ENCODE measurements at places on chromosomes 7 and 10.
A peak's percentile ranks its signal among the peaks of the same experiment; 100 is the strongest.

GRCh38 chr7:45343746-45344145 is 186.2 kb downstream of the RAMP3 start:
- DNase-seq: no peak

DNA sequence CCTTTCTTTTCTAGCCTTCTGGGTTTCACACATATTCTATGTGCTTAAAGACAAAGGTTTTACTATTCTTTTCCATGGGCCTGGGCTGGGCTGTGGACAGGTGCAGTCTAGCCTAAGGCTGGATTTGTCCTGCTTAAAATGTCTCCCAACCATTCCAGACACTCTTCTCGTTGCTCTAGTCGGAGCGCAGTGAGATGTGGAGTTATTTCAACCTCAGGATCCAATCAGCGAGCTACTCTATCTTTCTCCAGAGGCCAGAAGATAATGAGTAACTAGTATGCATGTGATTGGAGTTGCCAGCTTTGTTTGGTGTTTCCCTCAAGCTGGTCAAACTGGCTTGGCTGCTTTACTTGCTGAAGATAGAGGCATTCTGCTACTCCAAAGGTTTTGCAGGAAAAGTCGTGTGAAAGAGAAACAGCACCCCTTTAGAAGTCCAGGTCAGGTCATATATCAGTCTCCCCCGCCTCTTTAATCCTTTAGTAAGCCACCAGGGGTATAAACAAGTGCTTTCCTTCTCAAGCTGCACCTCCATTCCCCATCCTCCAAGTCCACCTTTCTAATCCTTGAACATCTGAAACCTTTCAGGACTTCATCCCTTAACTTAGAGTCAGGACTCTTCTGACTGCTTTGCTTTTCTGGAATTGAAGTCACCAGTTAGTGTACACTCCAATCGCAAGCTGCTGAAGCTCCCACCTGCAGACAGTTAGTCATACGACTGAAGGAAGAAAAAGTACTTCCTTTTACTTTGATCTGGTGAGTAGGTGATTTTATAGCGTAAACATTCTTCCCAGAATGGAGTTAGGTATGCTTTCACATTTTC is 78.8 kb downstream of the DNMBP start:
- no peak for DNase-seq

- peak; percentile 56 for DNase-seq
Measured at GRCh38 chr10:13707156-13707881, 120.6 kb downstream of the PRPF18 start.

DNA sequence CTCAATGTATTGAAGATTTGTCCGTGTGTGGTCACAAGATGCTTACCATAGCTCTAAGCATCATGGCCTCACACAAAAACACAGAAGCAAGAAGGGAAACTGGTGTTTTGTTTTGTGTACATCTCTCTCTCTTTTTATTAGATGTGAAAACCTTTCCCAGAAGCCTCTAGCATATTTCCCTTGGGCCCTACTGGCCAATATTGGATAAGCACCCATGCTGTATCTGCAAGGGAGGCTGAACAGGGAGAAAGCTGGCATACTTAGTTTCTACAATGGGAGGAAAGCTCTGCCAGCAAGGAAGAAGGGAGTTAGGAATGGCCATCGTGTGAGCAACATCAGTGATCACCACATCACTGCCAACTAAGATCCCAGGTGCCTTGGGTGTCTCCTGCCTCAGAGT is 9.6 kb upstream of the NAMPT start:
- DNase-seq: no peak

DNA sequence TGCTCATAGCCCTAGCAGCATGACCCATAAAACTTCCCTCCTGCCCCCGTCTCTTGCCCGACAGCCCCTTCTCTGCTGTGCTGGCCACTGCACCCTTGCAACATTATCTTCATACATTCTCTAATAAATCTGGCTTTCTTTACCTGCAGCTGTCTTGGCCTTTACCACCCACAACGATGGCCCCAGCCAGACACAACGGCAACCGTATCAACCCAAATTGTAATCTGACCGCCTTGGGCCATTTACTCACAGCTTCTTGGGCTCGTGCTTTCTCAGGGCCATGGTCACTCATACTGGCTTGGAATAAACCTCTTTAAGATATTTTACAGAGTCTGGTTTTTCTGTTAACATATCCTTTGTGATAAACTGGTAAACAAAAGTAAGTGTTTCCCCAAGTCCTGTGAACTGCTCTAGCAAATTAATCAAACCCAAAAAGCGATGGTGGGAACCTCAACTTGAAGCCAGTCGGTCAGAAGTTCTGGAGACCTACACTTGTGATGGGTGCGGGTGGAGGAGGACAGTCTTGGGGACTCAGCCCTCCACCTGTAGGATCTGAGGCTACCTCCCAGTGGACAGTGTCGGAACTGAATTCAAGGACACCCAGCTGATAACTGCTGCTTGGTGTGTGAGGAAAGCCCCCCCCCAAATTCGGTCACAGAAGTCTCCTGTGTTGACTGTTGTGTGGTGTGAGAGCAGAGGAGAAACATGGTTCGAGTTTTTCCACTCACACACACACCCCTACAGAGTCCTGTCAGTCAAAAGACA is 87.6 kb upstream of the ATP6V0A4 start:
- DNase-seq: no peak

DNA sequence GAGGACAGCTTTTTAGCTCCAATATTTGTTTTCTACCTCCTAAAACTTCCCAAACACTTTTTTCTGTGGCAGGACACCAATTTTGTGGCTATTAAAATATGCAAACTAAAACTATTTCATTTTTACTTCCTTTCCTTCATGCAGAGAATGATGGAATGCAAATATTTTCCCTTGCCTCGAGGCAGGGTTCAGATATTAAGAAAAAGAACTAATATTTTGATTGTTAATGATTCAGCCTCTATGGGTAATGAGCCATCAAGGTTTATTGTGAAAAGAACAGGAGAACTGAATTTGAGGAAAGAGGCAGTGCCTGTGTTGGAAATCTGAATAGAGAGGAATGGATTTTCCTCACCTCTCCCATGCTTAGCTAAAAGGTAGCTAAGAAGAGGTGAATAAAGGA is 43.1 kb upstream of the CASD1 start:
- DNase-seq: no peak

GRCh38 chr10:80461208-80462183 is 7.4 kb downstream of the TSPAN14 start:
- no peak for DNase-seq

GRCh38 chr7:158322616-158323530 is 264.8 kb downstream of the PTPRN2 start:
- no peak for DNase-seq

DNA sequence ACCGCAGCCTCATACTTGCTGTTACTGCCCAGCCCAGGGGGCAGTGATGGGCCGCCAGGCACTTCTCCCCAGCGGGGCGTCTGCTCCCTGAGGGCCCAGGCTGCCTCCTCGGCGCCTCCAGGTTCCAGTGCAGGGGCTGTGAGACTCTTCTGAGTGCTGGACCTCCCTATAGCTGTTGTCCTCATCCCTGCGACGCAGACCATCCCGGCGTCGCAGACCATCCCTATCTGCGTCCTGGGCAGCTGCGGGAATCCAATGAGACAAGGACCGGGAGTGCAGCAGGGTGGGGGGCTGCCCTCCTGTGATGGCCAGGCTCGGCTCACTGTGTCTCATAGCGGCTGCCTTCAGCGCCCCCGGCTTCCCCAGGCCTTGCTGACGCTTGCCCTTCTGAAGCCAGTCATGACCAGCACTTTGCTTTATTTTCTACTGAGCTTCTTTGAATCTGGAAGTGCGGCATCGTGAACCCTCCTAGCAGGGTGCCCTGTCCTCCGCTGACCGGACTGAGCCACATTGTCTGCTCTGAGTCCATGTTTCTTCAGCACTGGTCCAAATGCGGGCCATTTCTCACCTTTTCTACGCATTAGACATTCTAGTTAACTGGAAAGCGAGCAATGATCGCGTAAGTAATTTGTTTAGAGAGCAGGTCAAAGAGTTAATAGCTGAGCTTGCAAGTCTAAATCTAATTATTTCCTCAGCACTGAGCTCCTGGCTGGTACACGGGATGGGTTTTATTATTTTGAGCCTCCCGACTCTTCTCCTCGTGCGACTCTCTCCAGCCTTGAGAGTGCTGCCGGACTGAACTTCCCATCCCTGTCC is 339.5 kb downstream of the WDR37 start:
- no peak for DNase-seq

GRCh38 chr7:126635545-126635944 is 617.2 kb downstream of the GRM8 start:
- no peak for DNase-seq

GRCh38 chr7:39414224-39415035 is 151.8 kb upstream of the YAE1 start:
- no peak for DNase-seq
